ELR (cell line): ENCODE measurements at places on chromosomes 4 and X.

DNA sequence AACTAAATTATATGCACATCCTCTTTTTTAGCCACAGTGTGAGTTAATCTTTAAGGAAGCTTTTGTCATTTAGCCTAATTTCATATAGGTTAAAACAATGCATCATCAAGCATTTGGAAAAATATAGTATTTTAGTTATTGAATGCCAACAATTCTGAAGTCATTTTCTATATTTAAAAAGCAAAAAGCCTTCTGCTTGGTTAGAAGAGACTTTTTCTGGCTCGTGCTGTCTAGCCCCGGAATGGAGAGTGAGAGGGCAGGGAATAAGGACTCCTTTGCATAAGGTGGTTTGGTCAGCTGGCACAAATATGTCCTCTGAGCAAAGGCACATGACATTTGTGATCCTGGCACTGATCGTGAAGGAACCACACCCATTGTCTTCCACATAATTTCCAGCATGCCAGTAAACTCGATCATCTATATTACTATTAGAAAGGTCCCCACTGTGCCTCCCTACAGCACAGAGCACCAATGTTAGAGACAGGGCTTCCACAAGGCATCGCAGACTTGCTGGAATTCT lies 393.7 kb upstream of the INTU start:
- DNase-seq: no peak

DNA sequence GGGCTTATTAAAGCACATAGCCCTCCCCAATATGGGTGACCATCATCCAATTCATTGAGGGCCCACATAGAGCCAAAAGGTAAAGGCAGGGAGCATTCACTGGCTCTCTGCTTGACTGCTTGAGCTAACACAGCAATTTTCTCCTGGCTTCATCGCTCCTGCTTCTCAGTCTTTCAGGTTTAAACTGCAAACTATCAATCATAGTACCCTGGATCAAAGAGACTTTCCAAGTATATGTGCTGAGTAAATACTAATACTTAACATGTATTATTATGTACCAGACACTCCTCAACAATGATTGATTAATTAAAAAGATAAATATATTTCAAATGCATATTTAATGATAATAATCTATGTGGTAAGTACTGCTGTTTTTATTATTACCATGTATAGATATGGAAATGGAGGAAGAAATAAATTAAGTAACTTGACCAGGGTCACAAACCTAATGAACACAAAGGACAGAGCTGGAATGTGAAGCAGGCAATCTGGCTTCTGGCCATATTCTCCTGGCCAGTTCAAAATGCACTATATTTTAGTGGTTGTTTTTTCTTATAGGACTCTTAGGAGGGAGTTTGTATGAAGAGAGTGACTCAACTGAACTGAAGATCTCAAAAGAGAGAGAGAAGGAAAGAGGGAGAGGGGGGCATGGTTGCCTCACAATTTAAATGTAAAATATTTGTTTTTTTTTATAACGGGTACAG lies 1197.3 kb downstream of the TECRL start:
- no peak for DNase-seq

DNA sequence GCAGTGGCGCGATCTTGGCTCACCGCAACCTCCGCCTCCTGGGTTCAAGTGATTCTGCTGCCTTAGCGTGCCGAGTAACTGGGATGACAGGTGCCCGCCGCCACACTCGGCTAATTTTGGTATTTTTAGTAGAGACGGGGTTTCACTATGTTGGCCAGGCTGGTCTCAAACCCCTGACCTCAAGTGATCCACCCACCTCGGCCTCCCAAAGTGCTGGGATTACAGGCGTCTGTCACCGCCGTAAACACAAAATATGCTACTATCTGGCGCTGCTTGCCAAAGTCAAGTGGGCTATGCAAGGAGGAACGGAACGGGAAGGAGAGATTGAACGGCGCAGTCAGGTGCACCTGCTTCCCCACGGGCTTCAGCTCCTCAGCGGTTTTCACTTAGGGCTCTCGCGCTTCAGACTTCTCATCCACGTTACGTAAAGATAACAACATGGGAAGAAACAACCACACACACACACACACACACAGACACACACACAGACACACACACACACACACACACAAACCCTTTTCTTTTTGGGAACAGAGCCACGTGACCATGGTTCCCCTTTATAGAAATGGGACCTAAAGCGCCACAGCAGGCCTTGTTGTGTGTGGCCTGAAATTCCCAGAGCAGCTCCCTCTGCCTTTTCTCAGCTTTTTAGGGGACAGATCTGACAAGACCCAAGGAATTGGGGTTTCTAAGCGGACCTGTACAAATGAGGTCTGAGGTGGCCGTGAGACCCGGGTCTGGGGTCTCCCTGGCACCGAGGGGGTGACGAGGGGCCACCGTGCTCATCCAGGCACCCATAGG lies 1.5 kb downstream of the P2RY8 start:
- DNase-seq: no peak

DNA sequence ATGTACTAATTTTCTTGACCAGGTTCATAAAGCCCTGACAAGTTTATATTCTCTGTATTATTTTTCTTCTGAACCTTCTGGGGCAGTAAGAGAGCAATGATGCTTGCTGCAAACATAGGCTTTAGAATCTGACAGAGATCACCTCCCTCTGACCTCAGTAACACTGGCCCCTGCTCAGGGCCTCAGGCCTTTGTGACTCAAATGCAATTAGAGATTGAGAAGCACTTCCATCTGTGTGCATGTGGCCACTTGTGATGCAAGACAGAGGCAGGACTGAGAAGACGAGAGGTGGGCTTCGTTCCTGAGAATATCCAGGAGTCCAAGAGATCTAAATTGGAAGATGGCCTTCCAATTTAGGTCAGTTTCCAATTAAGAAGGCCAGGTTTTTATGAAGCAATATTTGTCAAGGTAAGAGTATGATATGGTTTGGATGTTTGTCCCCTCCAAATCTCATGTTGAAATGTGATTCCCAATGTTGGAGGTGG lies 82.8 kb upstream of the VEGFC start:
- peak; percentile 51 for DNase-seq
